ENCODE measurements at places on chromosomes 12 and 14. TPM values are rescaled to one million over a fixed set of nuclear protein-coding genes. Genes with fewer than 3 reads are reported as not detected.

- no peak for DNase-seq
Measured at GRCh38 chr14:81176241-81176640, 44.5 kb downstream of the GTF2A1 start.

- DNase-seq: no peak
Measured at GRCh38 chr12:1281683-1282366, 290.8 kb downstream of the ERC1 start.

Gene TMEM132C
- polyA plus RNA-seq: 1.7 TPM

Gene OR6C2
- polyA plus RNA-seq: not detected

Gene TRPV4
- polyA plus RNA-seq: 0.75 TPM

Gene KLRC2
- not detected for polyA plus RNA-seq
